Epithelial cell of proximal tubule (primary cell): ENCODE measurements at places on chromosomes 7 and 10.
A peak's percentile ranks its signal among the peaks of the same experiment; 100 is the strongest.

- DNase-seq = no peak
These were observed 486.0 kb upstream of the LRRN3 start for GRCh38 chr7:110604885-110605284.

DNA sequence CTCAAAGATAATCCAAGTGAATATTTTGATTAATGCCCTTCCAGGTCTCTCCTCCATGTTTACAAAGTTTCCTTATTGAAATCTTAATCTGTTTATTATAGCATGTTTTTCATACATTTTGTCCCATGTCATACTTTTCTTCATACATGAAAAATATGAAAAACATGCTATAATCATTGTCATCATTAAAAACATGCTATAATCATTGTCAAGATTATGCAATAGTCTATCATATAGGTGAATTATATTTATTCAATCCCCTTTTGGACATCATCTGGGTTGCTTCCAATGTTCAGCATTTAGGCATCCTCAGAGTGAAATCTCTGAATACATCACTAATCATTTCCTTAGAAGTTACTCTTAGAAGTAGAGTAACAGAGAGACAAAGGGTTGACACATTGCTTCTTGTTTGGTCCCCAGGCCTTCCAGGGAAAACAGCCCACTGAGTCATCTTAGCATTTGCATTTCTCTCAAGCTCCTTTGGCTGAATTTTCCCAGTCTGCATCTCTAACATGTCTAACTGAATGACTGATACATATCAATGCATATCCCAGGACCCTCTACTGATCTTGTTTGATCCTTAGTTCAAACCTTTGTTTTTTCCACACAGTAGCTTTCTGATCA is 87.0 kb downstream of the SGMS1 start:
- DNase-seq = peak; percentile 42

- DNase-seq = peak; percentile 90
These were observed 132.0 kb downstream of the PRKAG2 start for GRCh38 chr7:151744656-151745638.

DNA sequence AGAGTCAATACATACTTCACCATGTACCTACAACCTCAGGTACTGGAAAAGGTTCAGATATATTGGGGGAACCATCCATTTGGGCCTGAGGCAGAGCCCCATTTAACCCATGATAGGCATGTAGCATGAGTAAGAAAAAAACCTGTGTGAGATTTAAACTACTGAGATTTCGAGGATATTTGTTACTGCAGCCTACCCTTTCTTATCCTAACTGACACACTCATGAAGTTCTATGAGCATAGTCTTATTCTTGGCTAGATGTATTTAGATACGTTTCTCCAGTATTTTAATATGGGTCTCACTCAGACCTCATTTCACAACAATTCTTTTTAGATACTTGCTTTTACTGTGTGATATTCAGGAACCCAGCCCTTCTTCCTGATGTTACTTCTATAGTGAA is 39.3 kb downstream of the GHRHR start:
- DNase-seq = no peak

GRCh38 chr10:132532179-132532578 is 5.4 kb upstream of the INPP5A start:
- no peak for DNase-seq

GRCh38 chr7:117143580-117143979 is 179.3 kb downstream of the WNT2 start:
- no peak for DNase-seq

GRCh38 chr10:114389426-114389825 is 14.9 kb downstream of the AFAP1L2 start:
- DNase-seq = peak; percentile 81

DNA sequence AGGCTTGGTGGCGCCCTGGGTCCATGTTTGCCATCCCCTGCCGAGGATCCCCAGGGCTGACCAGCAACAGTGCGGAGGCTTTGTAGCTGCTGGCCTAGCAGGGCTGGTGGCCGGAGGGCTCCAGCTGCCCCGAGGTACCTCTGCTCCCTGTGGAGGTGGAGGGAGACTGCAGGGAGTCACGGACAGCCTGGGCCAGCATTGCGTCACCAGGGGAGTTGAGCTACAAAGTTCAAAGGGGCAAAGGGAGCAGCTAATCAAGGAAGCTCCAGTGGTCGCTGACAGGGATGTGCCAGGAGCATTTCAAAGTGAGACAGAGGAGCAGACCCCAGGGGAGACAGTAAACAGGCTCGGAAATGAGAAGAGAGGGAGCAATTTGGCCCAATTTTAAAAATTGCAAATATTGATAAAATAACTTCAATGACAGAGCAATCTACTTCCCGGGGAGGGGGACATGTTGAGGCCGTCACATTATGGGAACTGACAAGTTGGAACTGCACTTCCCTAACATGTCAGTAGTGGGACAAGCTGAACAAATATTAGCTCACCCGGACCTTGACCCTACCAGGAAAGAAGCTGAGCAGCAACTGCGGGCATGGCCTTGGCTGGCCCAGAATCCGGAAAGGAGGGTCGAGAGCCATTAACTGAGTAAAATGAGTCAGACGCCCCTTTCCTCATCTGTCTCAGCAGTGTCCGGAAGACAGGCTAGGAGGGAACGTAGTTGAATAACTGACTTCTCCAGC is 39.4 kb downstream of the BTBD16 start:
- DNase-seq = no peak

DNA sequence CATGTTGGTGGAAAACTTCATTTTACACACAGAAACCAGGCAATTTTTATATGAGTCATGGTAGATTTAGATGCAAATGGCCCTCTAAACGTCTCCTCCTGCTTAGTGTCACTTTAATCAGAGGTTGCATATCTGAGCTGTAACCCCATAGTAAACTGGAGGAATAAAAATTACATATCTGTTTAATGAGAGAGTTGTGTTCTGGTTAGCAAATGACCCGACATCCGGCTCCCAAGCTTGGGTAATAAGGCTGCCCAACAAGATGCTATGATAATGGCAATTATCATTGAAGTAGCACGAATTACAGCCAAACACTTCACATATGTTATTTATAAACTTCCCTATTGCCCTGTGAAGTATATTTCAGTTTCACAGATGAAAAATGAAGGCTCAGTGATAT is 10.6 kb upstream of the ADAM12 start:
- DNase-seq = no peak

DNA sequence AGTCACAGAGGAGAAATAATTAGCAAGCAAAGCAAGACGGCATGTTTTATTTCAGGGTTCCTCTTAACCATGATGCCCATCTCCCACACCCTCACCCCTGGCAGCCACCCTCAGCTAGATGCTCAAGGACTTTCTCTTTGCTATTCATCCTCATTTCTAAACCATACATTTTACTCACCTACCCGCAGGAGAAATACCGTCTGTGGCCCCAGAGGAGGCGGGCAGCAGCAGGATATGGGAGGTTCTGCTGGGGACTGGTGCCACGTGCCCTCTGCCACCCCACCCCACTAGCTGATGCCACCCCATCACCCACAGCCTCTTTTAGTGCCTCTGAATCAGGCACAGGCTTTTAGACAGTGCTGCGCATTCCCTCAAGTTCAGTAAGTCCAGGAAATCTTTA is 168.7 kb upstream of the ITGB1 start:
- DNase-seq = no peak

GRCh38 chr7:43164757-43165156 is 52.3 kb downstream of the HECW1 start:
- DNase-seq = peak; percentile 84

DNA sequence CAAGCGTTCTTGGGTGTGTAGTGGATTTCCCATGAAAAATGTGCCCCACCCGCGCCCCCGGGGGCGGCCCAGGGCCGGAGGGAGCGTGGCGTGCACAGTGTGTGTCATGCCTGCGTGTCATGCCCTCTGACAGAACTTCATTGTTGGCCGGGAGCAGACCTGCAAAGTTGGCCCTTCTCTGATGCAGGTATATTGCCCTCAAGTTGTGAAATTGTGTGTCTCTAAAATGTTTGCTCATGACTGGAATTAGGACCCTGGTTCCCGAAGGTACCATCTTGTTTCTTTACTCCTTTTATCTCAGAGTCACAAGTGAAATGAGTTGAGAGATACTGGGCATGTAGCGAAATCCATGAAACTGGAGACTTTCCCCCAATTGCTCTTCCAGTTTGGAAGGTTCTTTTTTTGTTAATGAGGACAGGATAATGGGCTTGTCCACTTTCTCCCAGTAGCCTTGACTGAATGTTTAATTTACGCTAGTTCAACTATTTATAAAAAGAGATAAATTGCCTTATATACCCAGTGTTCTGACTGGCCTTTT is 26.2 kb downstream of the ADK start:
- DNase-seq = no peak

DNA sequence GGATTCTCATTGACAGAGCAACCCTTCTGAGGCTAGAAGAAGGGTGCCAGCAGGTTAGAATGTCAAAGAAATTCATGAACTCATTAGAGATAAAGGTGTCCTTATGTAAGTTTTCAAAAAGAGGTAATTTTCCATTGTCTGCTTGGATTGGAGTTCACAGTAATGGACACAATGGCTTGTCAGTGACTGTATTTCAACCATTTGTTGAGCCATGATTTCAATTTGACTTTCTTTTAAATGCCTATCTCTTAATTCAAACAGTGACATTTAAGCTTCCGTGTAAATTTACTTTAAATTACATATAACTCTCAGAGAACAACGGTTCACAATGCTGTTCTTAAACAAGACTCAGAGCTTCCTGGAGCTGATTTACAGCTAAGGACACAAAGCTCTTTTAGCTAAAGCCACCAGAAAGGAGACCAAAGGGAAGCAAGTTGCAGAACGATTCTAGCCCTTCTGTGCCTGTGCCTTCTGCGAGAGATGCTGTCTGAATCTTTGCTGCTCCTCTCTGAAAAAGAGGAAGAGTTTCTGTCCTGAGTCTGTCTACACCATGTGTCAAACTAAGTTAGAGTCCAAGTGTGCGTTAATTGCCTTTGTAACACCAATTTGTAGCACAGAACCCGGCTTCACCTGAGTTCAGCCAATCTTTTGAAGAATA is 42.2 kb upstream of the PFKP start:
- no peak for DNase-seq

DNA sequence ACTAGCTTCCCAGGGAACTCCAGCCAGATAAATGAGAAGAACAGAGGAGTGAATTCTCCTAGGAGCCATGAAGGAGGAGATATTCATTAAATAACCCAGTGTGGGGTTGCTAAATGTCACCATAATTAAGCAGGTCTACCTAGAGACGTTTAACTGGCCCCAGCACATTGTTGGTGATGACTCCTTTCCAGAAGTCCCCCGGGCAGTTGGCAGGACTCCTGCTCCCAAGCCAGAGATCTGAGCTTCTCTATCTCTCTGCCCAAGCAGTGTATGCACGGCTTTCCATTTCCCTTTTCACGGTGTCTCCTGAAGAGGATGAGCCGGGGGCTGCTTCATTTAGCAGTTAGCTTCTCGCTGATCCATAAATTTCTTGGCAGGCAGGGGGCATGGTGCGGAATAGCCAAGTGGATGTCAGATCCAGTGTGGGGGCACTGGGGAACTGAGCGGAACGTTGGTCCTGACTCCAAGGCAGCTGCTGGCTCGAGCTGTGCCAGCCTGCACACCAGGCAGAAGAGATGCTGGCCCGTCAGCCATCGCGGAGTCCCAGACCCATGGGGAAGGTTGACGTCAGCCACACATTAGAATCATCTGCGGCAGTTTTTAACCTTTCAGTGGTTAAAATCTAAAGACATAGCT is 142.0 kb upstream of the NPY start:
- no peak for DNase-seq

DNA sequence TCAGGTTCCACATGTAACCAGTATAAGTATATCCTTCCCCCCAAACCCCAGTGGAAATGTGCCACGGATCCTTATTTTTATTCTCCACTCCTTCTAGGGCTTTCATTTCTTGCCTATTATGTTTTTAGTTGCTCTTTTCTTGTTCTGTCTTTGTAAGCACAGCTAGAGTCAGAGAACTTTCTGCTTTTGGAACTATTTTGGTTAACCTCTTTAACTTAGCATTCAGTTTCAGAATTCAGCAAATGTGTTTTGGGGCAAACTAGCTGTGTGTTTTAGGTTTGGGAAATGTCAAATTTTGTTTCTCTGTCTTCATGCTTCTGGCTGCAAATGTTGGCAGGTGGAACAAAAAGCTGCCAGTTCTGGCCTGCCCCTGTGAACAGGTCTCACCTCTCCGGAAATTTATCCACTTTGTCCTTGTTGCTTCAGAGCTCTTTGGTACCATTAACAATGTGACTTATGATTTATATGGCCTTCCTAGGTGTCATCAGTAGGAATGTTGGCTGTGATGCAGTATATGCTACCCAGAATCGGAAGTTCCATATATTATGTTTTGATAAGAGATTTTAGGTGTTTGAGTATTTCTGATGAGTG is 156.1 kb downstream of the ADK start:
- no peak for DNase-seq

GRCh38 chr10:70846795-70847194 is 31.0 kb downstream of the SGPL1 start:
- DNase-seq = no peak

- DNase-seq = no peak
These were observed 50.7 kb upstream of the RPA3 start for GRCh38 chr7:7768977-7769709.

GRCh38 chr7:12913002-12913401 is 225.6 kb downstream of the ARL4A start:
- DNase-seq = no peak

- no peak for DNase-seq
These were observed 473.1 kb upstream of the PODXL start for GRCh38 chr7:132029369-132030085.

DNA sequence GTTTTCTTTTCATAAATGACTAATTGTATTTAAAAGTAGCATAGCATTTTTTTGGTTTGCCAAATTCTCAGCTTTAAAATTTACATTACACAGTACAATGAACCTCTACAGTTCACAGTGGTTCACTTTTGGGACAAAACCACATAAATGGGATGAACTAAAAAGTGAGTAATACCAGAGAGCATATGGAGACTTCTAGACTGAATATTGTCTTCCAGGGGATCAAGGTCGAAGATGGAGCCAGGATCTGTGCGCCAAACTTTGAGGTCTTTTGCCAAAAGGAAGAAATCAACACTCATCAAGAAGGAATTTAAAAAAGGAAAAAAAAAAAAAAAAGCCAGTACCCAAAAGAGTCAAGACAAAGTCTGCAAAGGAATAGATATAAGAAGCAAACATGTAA is 87.5 kb downstream of the NEBL start:
- no peak for DNase-seq

DNA sequence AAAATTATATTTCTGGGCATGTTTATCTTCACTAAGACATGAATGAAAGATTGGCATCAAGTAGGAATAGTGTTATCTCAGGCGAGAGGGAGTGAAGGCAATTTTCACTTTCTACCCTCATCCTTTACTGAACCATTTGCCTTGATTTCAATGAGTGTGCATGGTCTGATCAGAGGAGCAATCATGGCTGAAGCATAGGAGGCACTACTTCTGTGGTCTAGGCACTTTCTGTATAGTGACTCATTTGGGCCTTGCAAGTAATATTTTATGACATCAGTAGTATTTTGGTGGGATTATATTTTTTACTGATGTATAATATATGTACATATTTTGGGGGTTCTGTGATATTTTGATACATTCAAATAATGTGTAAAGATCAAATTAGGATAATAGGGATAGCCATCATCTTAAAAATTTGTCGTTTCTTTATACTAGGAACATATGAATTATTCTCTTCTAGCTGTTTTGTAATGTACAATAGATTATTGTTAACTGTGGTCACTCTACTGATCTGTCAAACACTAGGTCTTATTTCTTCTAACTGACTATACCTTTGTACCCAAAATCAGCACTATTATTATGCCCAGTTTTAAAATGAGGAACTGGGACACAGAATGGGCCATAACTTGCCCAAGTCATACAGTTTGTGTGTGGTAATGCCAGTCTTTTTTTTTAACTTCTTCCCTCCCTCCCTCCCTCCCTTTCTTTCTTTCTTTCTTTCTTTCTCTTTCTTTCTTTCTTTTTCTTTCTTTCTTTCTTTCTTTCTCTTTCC is 101.9 kb downstream of the RAB11FIP2 start:
- DNase-seq = no peak
